ENCODE measurements at places on chromosomes 6 and 20.

GRCh38 chr6:39861663-39862062, 69.5 kb downstream of the DAAM2 start:
- no peak for DNase-seq

GRCh38 chr6:126147291-126147815, 161.0 kb downstream of the TRMT11 start:
- DNase-seq: no peak

GRCh38 chr6:43192911-43193310, 10.9 kb downstream of the CUL9 start:
- no peak for DNase-seq

GRCh38 chr6:158780988-158781691, 38.0 kb downstream of the EZR start:
- DNase-seq: no peak

DNA sequence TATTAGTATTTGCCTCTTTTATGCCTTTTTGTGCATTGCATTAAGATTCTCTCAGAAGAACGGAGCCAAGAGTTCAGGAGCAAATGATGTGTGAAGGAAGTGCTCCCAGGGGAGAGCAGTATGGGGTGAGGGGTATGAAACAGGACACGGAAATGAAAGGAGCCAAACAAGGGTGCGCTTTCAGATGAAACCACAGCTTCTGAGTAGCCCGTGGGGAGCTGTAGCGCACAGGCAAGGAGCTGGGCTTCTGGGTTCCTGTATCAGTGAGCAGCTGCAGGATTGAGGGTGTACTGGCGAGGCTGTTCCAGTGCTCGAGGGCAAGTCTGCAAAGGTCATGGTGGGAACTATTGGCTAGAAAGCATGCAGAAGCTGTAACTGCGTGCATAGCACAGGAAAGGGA, 25.4 kb downstream of the ANKEF1 start:
- no peak for DNase-seq

- no peak for DNase-seq
Observed at GRCh38 chr6:161548713-161549296, 274.9 kb upstream of the AGPAT4 start.

DNA sequence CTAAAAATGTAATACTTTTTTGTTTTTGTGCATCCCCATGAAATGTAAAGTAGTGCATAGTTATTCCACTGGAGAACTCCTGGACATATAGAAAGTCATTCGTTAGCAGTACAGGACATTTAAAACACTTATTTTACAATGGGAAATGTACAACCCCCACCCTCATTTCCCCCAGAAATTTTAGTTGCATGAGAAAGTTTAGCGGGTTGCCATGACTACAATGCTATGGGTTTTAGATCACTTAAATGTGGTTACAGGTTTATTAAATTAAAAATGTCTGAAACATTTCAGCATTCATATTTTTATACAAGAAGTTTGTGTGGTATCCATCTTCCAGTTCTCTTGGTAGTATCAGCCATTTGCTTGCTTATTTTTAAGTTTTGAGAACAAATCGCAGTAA, 54.9 kb upstream of the TRAF3IP2 start:
- DNase-seq: no peak

DNA sequence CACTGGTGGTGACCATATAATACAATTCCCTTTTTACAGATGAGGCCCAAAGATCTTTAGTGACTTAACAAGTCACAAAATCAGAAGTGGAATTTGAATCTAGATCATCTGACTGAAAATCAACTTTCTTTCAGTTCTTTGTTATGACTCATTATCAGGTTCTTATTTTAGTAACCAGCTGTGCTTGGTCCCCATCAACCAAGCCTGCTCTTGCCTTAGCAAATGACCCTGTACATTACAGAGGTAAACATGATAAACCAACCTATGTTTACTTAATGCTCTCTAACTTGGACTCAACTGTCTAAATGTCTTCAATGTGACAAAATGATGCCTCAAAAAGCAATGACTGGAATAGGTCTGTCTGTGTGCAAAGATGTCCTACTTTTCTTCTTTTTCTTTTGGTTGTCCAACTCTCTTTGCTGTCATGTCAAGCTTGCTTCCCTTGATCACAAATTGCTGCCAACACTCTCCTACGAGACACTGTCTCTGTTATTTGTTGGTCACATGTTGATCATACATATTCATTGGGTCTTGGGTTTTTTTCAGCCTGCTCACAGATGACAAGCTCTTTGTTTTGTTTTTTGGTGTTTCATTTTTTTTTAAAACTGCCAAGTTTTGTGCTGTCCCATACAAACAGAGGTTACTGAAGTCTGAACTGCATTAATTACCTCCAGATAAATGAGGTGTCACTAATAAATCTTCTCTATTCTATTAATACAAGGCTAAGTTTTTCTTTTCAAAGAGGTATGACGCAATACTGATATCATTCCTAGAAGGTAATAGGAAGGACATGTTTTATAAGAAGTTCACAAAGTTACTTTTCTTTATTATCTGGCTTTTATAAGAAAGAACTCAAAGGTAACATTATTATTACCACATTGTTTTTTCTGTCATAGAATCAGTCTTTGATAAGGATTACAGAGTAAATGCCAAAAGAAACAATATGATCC, 62.2 kb upstream of the PLN start:
- DNase-seq: no peak

DNA sequence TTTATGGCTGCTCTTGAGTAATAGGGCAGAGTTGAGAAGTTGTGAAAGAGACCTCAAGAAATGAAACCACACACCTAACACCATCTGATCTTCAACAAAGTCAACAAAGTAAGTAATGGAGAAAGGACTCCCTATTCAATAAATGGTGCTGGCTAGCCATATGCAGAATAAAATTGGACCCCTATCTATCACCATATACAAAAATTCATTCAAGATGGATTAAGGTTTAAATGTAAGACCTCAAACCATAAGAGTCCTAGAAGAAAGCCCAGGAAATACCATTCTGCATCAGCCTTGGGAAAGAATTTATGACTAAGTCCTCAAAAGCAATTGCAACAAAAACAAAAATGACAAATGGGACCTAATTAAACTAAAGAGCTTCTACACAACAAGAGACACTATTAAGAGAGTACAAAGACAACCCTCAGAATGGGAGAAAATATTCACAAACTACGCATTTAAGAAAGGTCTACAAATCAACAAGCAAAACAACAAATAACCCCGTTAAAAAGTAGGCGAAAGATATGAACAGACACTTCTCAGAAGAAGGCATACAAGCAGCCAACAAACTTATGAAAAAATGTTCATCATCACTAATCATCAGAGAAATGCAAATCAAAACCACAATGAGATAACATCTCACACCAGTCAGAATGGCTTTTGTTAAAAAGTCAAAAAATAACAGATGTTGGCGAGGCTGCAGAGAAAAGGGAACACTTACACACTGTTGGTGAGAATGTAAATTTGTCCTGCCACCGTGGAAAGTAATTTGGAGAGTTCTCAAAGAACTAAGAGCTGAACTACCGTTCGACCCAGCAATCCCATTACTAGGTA, 4.0 kb downstream of the MAP3K5 start:
- DNase-seq: no peak

- no peak for DNase-seq
Observed at GRCh38 chr20:64074184-64074789, 5.0 kb downstream of the RGS19 start.

DNA sequence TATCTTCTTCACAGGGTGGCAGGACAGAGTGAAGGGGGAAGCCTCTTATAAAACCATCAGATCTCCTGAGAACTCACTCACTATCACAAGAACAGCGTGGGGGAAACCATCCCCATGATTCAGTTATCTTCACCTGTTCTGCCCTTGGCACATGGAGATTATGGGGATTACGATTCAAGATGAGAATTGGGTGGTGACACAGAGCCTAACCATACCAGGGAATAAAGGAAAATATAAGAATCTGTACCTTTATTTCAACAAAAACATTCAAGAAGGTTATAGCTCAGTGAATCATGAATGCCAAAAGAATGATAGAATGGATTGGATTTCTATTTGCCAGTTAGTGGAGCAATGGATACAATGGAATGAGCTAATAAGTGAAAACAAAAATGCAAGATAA, 214.4 kb downstream of the PTPRK start:
- DNase-seq: no peak

DNA sequence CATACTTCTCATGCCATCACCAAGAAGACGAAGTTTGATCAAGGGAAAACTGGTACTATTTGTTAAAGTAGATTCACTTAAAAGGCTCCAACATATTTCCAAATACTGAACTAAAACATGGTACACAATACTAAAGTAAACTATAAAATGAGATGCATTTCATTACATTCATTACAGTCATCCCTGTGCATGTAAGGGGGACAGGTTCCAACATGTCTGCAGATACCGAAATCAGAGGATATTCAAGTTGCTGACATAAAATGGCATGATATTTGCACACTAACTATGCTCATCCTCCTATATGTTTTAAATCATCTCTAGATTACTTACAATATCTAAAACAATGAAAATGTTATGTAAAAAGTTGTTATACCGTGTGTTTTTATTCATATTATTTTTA, 893.9 kb upstream of the MANEA start:
- no peak for DNase-seq

- DNase-seq: no peak
Observed at GRCh38 chr6:163659803-163660202, 245.3 kb downstream of the QKI start.

GRCh38 chr6:67897998-67898607, 737.0 kb upstream of the ADGRB3 start:
- DNase-seq: no peak

GRCh38 chr6:40852779-40853373, 186.1 kb downstream of the UNC5CL start:
- DNase-seq: no peak

- no peak for DNase-seq
Observed at GRCh38 chr6:69059413-69059812, 424.3 kb downstream of the ADGRB3 start.

DNA sequence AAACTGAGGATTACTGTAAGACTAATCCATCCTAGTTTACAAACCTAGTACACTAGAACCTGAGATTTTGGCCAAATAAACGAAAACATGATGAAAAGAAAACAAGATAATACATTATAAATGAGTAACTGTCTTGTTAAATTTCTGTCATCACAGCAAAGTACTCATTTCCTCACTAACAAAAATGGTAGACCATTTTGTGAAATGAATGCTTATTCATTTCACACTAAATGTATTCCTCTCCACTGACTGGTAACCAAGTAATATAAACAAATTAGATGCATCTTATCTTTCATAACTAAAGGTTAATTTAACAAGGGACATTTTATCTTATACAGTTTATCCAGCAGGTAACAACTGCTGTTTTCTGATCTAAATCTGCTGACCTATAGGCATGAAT, 143.7 kb downstream of the REV3L start:
- no peak for DNase-seq

DNA sequence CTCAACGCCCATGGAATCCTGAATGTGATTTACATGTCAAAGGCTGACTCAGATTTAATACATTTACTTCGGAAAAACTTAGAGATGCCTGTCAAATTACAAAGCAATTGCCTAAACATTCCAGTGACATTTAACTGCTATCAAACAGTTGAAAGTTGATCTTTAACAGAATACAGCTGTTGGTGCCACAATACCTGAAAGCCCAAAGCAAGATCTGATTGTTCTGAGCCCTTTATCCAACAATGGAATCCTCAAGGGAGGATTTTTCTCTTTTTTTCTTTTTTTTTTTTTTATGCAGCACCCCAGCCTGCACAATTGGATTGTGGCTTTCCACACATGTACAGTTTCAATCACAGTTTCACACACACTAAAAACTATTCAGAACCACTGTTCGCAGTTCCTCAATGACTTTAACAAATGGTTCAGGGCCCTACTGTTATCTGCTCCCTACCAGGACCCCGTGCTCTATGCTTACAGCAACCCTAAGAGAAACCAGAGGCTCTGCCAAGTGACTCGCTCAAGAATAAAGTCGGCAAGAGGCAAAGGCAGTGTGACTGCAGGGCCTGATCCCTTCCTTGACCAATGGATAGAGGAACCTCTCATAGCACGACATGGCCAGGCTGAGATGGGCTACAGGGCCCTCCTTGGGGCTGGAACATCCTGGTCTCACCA, 33.3 kb downstream of the EPB41L2 start:
- DNase-seq: no peak

- no peak for DNase-seq
Observed at GRCh38 chr20:35039146-35039545, 53.5 kb downstream of the TRPC4AP start.

DNA sequence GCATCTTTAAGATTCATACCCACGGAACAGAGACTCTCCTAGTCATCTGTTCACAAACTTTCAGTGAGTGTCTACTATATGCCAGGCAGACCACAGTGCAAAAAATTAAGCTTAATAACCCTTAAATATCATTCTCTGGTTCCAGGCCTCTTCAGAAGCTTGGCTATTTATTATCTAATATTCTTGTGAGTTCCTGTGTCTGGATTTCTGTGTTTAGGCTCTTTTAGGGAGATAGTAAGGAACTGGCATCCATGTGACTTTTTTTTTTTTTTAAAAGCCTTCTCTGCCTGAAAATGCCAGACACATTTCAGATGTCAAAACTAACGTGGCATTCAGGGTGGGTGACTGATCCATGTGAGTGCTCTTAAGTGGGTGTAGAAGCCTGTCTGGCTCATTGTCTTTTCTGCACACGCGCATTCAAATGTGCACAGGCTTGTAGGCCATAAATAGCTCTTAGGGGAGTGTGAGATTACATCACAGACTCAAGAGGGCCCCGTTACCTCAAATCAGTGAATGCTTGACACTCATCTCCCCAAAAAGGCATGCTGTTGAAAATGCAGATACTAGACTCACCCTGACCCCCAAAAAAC, 141.9 kb downstream of the GMPR start:
- DNase-seq: no peak

DNA sequence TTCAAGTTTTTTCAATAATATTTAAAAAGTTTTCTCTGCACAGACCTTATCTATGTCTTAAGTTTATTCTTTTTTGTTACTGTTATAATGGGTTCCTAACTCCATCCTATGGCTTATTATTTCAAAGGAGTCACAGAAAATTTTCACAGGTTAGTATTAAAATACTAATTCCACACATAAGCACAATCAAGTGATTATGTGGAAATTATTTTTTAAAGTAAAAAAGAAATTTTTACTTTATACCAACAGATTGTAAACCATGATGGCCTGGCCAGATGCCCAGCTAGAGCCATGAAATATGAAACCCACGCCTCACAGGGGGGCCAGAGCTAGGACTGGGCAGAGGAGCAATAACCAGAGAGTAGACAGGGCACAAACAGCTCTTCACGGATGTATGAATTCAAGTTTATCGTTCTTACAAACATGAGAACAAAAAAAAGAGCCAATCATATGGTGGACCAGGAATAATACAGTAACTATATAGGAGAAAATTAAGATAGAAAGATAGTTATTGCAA, 34.0 kb downstream of the NUDT3 start:
- DNase-seq: no peak
